ENCODE measurements at places on chromosomes 1 and 21.

DNA sequence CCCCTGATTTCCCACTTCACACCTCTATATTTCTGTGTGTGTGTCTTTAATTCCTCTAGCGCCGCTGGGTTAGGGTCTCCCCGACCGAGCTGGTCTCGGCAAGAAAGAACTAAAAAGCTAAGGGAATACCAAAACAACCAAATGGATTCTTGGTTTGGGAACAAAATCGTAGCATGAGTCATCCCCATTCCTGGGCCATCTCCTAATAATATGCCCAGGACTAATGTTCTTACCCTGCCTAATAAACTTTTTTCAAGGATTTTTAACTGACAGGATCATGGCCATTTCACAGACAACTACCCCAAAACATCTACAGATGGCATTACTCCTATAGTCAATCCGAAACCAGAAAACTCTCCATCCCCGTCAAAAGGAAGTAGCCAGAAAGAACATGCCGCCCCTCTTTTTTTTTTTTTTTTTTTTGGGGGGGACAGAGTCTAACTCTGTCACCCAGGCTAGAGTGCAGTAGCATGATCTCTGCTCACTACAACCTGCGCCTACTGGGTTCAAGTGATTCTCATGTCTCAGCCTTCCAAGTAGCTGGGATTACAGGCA, 4.1 kb upstream of the HPDL start:
- no peak for DNase-seq

- peak; percentile 15 for DNase-seq
These were observed 506 bp downstream of the JUN start for GRCh38 chr1:58783090-58783992.

- DNase-seq, result no peak
These were observed 41.7 kb upstream of the ANGPTL1 start for GRCh38 chr1:178912597-178912996.

GRCh38 chr1:110070282-110070669, 196 bp downstream of the ALX3 start:
- no peak for DNase-seq

GRCh38 chr21:43187715-43188114, 18.9 kb downstream of the CRYAA start:
- DNase-seq, result no peak

DNA sequence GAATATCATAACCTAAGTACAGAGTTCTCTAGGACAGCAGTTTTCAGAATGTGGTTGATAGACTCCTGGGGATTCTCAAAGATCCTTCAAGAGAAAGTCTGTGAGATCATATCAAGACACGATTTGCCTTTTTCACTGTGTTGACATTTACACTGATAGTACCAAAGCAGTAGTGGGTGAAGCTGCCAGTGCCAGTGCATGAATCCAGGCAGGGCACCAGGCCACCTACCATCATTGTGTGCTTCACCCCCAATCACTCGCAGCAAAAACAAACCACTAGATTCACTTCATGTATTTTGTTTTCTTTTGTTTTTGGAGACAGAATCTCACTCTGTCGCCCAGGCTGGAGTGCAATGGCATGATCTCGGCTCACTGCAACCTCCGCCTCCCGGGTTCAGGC, 23.9 kb downstream of the DNAJC16 start:
- DNase-seq, result no peak

DNA sequence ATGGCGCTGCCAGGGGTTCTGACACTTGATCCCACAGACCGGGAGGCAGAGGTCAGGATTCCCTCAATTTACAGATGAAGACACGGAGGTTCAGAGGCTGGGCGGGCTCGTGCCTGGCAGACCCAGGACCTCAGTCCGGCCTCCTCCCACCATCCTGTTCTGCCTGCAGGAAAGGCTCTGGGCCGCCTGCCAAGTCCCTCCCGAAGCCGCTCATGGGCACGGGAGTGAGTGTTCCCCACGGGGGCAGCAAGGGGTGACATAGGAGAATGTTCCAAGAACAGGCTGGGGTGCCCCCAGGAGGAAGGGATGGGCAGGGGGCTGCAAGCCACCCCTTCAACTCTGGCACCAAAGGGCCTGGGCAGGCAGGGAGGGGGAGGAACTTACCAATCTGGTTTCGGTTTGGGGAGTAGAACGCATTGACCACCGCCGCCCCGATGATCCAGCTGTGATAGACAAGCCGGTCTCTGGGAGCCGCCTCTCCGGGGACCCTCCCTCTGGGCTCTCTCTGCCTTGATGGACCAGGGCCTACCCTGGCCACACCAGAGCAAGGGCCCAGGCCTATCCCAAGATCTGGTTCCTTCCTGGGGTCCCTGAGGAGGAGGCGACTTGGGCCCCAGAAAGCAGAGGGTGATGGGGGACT, 7.5 kb downstream of the PRXL2B start:
- no peak for DNase-seq

GRCh38 chr1:220754212-220754917, 6.2 kb downstream of the MTARC2 start:
- no peak for DNase-seq

DNA sequence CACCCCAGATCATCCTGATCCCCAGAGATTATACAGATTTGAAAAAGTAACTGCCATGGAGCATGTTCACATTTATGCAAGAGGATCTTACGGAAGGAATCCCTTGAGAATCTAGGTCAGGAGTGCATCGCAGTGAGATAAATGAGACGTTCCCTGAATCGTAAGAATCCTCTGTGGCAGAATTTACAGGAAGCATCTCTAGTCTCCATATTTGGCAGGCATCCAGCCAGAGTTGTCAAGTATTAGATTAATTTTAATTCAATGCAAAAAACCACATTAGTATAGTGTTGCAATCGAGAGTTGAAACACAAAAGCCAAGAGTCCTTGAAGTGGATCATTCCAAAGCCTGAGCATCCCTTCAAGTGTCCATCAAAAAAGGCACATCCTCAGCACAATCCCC, 100.8 kb downstream of the RRAGC start:
- DNase-seq, result no peak

- DNase-seq, result no peak
These were observed 35.0 kb downstream of the APP start for GRCh38 chr21:26135520-26135919.

DNA sequence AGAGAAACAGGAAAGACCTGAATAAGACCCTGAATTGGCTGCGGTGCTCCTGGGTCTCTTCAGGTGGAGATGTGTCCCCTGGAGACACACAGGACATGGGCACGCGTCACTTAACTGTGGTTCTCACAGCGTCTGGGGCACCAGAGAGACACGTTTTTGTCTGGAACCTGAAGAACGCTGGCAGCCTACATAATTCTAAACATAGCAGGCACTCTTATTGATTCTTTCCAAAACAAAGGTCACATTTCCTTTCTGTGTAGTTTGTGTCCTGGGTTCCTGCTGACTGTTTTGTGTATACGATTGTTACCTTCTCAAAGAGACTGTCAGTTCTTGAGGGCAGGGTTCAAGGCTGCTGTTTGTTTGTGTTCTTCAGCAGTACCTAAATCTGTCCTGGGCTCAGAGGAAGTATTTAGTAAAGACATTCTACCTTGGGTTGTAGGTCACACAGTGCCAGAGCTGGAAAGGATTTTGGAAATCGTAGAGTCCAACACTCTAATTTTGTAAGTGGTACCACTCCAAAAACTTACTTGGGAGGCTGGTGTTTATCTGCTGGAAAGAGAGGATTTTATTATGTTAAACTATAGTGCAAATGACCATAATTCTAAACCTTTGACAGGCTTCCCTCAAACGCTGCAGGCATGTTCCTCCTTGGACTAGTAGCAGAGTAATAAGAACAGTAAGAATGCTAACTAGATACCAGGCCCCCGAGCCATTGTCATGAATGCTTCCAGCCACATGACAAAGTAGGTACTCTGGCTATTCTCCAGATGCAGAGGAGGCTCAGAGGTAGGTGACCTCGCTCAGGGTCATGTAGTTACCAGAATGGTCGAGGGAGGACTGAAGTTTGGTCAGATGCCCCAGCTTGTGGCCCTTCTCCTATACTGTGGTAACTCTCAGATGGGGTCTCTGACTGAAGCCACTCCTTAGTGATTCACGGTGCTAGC, 164.3 kb downstream of the DHRS3 start:
- DNase-seq, result no peak

GRCh38 chr1:163265547-163265946, 56.2 kb upstream of the NUF2 start:
- DNase-seq, result no peak

- no peak for DNase-seq
These were observed 380.5 kb upstream of the VAMP3 start for GRCh38 chr1:7390604-7391000.

DNA sequence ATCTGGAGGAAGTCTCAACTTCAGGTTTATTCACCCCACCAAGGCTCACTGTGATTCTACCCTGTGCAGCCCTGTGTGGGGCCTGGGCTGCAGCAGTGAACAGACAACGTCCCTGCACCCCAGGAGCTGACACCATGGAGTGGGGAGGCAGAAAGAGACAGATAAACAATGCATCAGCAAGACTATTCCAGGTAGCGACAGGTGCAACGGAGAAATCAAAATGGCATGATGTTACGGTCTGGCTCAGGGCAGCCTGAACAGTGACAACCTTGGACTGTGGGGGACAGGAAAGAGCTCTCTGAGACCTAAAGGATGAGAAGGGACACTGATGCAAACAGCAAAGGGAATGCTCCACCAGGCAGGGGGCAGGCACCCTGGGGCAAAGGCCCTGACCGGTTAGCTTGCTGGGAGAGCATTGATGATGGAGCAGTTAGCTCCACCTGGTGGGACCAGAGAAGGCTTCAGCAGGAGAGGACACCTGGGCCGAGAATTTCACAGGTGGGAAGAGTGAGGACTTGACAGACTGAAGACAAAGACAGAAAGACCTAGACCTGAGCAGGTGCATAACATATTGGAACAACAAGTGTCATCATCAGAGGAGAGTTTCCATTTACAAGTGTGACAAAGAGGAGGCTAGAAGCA, 589.9 kb downstream of the MATN1 start:
- no peak for DNase-seq

GRCh38 chr1:66412704-66413103, 121.2 kb upstream of the SGIP1 start:
- no peak for DNase-seq

GRCh38 chr1:67834246-67834877, 1.1 kb upstream of the GNG12 start:
- no peak for DNase-seq

DNA sequence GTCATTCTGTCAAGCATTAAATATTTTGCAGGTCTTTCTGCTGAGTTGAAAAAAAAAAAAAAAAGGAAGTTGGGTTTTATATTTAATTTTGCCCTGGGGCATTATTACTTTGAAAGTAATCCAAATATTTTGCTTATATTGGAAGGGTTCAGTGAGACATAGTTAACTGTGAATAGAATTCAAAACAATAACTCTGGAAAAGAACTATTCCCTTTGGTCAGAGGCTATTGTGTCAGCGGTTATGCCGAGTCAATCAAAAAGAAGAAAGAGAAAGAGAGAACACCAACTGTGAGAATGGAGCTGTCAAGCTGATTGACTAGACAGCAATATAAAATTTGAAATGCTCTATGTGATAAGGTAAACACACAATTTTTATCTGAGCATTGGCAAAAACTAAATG, 761.7 kb downstream of the ADGRL2 start:
- no peak for DNase-seq
